ENCODE measurements at places on chromosomes 4 and X.

DNA sequence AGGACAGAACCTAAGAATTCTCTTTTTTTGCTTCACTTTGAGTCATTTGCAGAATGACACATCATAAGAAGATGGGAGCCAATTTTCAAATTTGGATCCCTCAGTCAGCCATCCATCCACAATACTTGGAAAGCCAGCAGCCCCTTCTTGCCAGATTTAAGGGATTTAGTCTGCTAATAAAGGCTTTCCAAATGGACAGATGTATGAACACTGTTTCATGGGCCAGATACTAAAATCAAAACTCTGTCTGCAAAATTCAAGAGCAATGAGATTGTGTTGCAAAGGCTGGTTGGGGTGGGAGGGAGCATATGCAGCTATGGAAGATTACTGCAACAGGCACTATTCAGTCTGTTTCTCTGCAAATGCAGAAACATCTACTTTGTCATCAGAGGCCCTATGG lies 37.7 kb upstream of the KCNIP4 start:
- no peak for DNase-seq

GRCh38 chr4:3518511-3518880 lies 13.7 kb downstream of the LRPAP1 start:
- no peak for DNase-seq

DNA sequence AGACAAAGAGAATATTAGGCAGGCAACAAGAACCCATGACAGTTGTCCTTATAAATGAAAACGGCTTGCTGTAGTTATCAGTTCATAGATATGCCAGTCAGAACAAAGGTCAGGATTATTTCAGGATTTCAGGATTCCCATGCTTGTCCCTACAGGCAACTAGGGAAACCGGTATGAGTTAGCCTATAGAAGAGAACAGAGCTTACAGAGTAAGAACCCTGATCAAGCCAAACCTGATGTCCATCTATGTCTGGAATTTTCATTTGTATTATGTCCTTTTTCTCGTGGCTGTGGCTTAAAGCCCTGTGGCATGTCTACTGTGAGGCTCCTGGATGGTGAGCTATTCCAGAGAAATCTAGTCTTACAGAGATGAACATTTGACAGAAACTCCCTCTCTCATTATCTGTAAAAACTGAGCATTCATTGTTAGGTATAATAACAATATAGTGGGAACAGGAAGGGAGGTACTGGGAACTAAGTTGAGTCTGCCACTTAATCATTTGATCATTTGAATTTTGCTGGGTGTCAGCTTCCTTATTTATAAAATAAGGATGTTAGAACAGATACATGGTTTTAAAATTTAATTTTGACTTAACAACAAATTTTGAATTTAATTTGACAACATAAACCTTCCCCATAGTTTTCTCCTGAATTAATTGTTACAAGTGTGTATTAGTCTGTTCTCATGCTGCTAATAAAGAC lies 129.5 kb upstream of the KLF3 start:
- DNase-seq: no peak

DNA sequence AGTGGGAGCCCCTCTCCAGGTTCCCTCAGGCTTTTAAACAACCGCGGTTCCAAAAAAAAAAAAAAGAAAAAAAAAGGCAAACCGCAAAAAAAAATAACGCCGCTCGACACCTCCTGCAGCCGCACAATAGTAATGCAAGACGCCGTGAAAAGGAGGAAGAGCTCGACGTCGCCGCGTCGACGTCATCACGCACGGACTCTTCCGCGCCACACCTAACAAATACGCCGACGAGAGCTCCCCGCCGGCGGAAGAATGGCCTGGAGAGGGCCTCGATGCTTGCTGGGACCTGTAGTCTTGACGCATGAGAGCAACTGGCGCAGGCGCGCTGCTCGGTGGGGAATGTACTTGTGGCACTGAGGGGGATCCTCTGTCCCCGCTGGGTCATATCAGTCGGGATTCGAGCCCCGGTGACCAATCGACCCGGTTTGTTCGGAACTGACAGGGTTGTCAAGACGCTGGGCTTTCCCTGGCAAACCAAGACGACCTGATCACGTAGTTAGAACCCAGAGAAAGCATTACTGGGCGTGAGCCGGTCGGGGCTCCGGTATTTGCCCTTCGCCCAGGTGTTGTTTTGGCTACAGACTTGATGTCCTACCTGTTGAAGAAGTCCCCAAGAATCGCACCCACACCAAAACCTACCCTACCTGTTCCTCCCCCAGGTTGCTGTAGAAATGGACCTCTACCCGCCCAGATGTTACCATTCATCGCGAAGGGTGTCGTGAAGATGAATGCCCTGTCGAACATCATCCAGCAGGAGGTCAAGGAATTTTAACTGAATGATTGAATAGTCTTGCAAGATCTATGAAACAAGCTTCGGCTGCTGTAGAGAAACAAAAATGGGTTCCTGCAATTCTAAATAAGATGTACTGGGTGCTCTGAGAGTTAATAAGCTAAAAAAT lies at the start of gene CBR4:
Gene CBR4, minus strand, starts transcription at position 131 of the 899 bp plus-strand sequence. CDS start 166 bp downstream, outside the sequence.
- DNase-seq: peak; percentile 96

DNA sequence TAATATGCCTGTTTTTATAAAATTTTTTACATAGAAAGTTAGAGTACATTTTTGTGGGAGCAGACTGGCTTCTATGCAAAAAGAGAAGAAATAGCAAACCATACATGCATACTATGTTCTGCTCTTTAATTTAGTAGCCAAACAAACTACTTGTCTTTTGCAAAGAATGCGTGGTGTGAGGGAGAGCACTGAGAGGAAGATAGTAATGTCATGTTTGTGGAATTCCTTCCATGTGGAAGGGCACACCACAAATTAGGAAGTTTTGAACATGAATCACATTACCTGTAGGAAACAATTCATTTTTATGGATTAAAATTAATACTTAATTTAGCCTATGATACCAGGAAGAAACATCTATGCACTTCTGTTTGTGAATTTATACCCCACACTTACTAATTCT lies 1529.1 kb upstream of the ADGRL3 start:
- peak; percentile 69 for DNase-seq

GRCh38 chr4:154534296-154534695 lies 15.9 kb downstream of the PLRG1 start:
- no peak for DNase-seq

GRCh38 chr4:145498430-145498829 lies 16.8 kb downstream of the SMAD1 start:
- DNase-seq: no peak

DNA sequence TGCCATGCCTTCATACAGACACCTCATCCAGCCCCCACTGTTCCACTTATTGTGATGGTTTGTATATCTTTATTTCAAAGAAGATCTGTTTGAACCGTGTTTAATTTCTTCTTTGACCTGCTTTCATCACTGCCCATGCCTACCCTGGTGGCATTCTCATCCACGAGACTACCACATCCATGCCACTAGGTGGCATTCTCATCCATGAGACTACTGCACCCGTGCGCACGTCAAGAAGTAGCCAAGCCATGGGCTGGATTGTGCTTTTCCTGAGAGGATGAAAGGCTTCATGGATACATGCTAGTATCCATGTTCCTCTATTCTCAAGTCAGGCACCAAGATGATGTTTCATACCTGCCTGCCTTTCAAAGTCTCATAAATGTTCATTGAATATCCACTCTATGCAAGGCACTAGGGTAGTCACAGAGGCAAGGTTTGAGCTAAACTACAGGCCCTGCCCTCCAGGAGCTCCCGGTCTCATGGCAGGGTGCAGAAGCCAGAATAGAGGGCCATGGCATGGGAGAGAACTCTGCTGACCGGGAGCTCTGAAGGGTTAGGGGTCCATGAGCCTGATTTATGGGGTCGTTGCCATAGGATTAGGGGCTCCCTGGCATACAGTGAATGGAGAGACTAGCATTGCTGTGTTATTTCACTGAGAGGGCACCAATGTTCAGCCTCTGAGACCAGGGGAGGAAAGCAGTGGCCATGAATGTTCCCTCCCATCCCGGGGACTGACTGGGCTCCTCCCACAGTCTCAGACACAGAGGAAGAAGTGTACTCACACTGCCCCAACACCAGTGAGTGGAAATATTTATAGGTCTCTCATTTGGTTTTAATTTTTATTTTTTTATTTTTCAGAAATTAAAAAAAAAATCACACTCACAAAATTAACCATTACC lies 24.8 kb upstream of the EOLA2 start:
- peak; percentile 53 for DNase-seq
